ENCODE measurements at places on chromosomes 2 and 18.
A peak's percentile ranks its signal among the peaks of the same experiment; 100 is the strongest.

DNA sequence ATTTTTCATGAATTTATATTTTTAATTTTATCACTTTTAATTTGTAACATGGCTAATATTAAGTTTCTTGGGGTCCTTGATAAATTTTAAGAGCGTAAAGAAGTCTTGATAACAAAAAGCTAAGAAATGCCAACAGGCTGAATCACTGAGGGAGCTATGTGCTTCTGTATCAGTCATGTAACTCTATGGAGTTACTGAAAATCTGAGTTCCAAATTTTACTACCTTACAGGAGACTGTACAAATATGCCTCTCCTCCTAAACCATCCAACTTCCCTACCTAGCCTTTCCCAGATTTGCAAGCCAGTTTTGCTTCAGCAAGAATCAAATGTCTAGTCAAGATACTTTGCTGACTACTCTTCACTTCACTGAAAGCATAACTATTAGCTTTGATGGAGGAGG, 35.7 kb downstream of the FEZ2 start:
- H3K36me3 ChIP-seq = peaks cover 19% of the 10 kb centered on the region
- no peak overlapping the region for H3K4me3 ChIP-seq
- DNase-seq = no peak

DNA sequence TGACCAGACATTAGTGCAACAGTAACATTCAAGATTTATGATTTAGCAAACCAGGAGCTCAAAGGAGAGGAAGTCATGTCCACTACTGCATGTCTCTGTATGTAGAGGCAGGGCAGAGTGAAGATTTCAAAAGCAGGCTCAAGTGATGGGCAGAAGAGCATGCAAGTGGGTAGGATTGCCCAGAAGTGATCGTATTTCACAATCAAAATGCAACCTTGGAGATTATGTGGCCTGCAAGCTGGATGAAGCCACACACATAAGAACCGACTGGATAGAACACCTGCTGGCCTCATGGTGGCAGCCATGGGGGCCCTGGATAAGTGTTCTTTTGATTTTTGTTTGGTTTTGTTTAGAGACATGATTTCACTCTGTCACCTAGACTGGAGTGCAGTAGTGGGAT, 286.8 kb upstream of the RAB12 start:
- H3K27ac ChIP-seq = no peak overlapping the region
- DNase-seq = no peak
- H3K4me3 ChIP-seq = no peak overlapping the region

DNA sequence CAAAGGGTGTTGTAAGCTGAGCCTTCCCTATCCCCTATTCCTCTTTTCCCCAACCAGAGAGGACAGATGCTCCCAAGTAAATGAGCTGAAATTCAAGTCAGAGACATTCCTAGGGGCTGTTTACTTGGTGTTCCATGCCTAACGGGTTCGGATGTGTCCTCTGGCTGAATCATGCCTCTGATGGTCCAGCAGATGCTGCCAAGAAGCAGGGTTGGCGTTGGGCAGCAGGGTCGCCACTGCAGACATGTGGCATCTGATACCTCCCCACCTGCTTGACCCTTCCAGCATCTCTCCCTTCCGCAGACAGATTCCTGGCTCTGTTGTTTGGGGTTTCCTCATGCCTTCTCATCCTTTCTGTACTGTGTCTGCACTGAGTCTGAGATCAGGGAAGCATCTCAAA, 108.3 kb downstream of the HNRNPLL start:
- H3K4me3 ChIP-seq = no peak overlapping the region
- no peak overlapping the region for H3K27ac ChIP-seq
- H3K36me3 ChIP-seq = no peaks in the 10 kb centered on the region
- DNase-seq = no peak

DNA sequence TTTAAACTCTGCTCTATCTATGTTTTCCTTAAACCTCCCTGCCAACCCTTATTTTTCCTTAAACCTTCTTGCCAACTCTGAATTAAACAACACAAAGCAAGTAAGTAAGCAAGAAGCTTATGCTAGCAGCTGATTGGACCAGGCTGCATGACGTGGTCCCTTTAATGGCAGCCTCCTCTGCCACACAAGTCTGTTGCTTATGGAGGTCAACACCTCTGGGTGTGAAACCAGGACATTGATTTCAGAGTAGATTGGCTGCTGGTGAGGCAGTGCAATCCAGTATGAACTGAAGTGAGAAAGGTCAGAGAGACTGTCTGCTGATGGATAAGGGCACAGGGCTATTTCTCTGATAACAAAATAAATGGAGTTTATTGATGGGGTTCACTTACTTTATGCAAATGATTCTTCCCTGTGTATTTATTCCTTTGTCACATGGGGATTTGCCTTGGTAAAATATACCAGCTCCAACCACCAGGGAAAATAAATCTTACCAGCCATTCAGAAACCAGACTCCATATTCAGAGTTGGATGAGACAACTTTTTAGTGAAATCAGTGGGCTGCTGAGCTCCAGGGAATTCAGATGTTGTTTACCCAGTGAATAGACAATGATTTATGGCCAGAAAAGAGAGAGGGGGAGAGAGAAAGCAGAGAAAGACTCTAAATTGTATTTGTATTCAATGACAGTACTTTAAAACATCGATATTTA, 112.2 kb upstream of the NCKAP5 start:
- H3K27me3 ChIP-seq = peaks cover under 1% of the 10 kb centered on the region
- H3K36me3 ChIP-seq = no peaks in the 10 kb centered on the region
- H3K4me1 ChIP-seq = peaks cover 16% of the 10 kb centered on the region
- no peak overlapping the region for H3K4me3 ChIP-seq
- no peak for DNase-seq
- H3K27ac ChIP-seq = no peak overlapping the region

GRCh38 chr2:85787282-85787980, 33.6 kb downstream of the ATOH8 start:
- no peaks in the 10 kb centered on the region for H3K27me3 ChIP-seq
- DNase-seq = no peak
- H3K4me3 ChIP-seq = no peak overlapping the region

GRCh38 chr18:51491678-51492372, 294.3 kb upstream of the MEX3C start:
- no peak overlapping the region for H3K4me3 ChIP-seq
- no peak for DNase-seq
- peaks cover 2% of the 10 kb centered on the region for H3K27me3 ChIP-seq
- no peaks in the 10 kb centered on the region for H3K36me3 ChIP-seq

DNA sequence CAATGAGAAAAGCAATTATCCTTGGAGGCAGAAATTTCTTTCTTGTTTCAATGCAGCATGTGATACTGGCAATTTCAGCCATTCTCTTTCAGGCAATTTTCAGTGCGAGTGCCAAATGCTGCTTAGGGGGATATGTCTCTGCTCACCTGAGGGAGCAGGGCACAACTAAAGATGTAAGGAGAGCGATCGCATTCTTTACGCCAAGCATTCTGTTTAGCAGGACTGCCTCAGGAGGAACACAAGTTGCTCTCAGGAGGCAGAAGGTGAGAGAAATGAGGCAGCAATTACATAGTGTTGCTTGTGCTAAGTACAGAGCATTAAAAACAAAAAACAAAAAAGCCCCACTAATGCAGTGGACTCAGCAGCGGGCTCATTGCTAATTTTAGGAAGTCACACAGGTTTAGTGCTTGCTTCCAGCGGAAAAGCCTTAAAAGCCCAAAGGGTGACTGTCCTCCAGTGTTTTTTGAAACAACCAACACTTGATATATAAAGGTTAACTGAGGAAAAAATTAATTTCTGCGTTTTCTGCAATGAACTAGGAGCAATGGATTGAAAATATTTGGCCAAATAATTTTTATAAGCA, 116.9 kb downstream of the METTL8 start:
- H3K4me3 ChIP-seq = no peak overlapping the region
- H3K27me3 ChIP-seq = no peaks in the 10 kb centered on the region

- H3K27ac ChIP-seq = no peak overlapping the region
- no peaks in the 10 kb centered on the region for H3K36me3 ChIP-seq
- H3K27me3 ChIP-seq = peaks cover 3% of the 10 kb centered on the region
- no peaks in the 10 kb centered on the region for H3K4me1 ChIP-seq
- no peak overlapping the region for H3K4me3 ChIP-seq
Measured at GRCh38 chr2:166727095-166727494, 161.2 kb upstream of the XIRP2 start.

GRCh38 chr2:238726670-238727584, 121.0 kb upstream of the TWIST2 start:
- H3K27ac ChIP-seq = peak overlapping the region; percentile 58
- no peak for DNase-seq
- no peak overlapping the region for H3K4me3 ChIP-seq
- H3K36me3 ChIP-seq = no peaks in the 10 kb centered on the region
- peaks cover 34% of the 10 kb centered on the region for H3K4me1 ChIP-seq
- H3K27me3 ChIP-seq = peaks cover 20% of the 10 kb centered on the region

DNA sequence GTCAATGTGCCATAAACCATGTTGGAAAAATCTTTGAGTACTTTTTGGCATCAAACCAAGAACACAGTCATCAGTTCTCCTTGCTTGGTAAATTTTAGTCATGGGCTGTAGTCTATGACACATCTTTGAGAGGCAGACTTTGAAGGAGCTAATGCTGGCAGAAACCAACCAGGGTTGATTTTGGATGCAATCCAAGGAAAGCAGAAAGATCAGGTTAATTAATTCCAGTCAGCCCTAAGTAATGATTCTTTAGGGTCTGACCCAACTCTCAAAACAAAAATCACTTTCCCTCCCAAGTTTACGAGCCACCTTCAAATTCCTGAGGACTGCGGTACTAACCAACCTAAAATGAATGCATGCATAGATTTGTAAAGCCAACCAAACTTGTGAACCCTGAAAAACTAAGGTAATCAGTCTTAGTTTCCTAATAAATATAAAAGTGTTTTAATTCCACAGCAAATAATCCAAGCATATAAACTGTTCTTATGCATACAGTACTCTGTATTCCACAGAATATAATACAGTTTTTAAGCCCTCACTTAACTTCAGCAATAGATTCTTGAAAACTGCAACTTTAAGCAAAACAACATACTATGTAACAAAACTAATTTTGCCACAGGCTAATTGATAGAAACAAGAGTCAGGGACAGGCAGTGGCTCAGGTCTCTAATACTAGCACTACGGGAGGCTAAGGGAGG, 22.0 kb downstream of the AP1S3 start:
- no peaks in the 10 kb centered on the region for H3K36me3 ChIP-seq
- no peaks in the 10 kb centered on the region for H3K27me3 ChIP-seq
- peak overlapping the region; percentile 81 for H3K27ac ChIP-seq
- peaks cover 56% of the 10 kb centered on the region for H3K4me1 ChIP-seq

DNA sequence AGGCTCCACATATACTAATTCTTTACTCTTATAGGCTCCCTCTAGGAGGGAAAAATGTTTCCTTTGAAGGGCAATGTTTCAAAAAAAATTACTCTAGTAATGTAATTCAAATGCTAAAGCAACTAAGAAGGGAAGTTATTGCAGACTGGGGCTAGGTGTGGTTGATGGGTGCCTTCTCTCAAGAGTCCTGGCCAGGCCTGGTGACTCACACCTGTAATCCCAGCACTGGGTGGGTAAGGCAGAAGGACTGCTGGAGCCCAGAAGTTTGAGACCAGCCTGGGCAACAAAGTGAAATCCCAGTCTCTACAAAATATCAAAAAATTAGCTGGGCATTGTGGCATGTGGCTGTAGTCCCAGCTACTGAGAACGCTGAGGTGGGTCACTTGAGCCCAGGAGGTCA, 31.2 kb upstream of the CDKL4 start:
- H3K4me1 ChIP-seq = no peaks in the 10 kb centered on the region
- H3K27ac ChIP-seq = no peak overlapping the region
- H3K27me3 ChIP-seq = no peaks in the 10 kb centered on the region

GRCh38 chr2:62149708-62150107, 46.2 kb upstream of the B3GNT2 start:
- H3K27ac ChIP-seq = no peak overlapping the region
- no peaks in the 10 kb centered on the region for H3K4me1 ChIP-seq
- no peaks in the 10 kb centered on the region for H3K27me3 ChIP-seq
- no peak overlapping the region for H3K4me3 ChIP-seq
- no peak for DNase-seq

DNA sequence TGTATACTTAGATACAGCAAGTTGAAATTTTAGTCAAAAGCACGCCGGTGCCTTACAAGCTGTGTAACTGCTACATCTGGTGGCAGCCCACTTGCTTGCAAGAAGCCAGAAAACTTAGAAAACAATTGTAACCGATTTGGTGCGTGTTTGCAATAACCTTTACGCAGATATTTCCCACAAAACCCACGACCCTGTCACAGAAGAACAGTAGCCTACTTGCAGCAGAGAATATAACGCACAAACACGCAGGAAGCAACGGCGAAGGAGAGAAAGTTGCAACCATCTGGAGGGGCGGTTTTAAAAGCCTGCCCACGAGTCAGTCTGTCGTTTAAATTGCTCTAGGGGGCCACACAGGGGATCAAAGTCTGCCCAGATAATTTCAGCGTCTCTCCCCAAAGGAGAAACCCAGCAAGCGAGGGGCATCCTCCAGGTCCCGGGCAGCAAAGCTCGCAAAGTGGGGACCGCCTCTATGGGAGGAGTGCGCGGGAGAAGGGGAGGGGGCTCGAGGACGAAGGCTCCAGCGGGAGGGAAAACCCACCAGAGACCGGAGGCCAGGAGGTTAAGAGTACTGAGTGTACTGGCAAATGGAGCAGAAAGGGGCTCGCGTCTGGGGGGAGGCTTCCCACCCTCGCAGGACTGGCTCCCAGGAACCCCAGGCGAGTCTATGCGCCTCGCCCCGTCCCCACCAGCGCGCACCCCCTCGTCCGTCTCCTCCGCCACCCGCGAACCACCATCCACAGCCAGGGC, 1.1 kb downstream of the TLK1 start:
- peaks cover 56% of the 10 kb centered on the region for H3K4me1 ChIP-seq
- peak; percentile 63 for DNase-seq
- peak overlapping the region; percentile 99 for H3K27ac ChIP-seq
- H3K4me3 ChIP-seq = peak overlapping the region; percentile 98
- H3K27me3 ChIP-seq = no peaks in the 10 kb centered on the region
- H3K36me3 ChIP-seq = no peaks in the 10 kb centered on the region

- no peaks in the 10 kb centered on the region for H3K27me3 ChIP-seq
- no peak overlapping the region for H3K4me3 ChIP-seq
- H3K4me1 ChIP-seq = peaks cover 44% of the 10 kb centered on the region
- H3K36me3 ChIP-seq = peaks cover 16% of the 10 kb centered on the region
Measured at GRCh38 chr2:36556842-36557241, 41.1 kb downstream of the FEZ2 start.

GRCh38 chr18:59512025-59512755, 153.1 kb upstream of the LMAN1 start:
- no peak for DNase-seq
- H3K4me3 ChIP-seq = no peak overlapping the region
- H3K36me3 ChIP-seq = peaks cover 5% of the 10 kb centered on the region
- H3K4me1 ChIP-seq = peaks cover 52% of the 10 kb centered on the region
- H3K27me3 ChIP-seq = peaks cover 4% of the 10 kb centered on the region
- no peak overlapping the region for H3K27ac ChIP-seq

DNA sequence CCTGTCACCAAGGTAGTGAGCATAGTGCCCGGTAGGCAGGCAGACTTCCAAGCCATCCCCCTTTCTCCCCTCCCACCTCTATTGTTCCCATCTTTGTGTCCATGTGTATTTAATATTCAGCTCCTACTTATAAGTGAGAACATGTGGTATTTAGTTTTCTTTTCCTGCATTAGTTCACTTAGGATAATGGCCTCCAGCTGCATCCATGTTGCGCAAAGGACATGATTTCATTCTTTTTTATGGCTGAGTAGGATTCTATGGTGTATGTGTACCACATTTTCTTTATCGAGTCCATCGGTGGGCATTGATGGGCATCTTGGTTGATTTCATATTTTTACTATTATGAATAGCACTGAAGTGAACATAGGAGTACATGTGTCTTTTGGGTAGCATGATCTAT, 35.3 kb downstream of the MMADHC start:
- H3K27ac ChIP-seq = no peak overlapping the region
- H3K4me3 ChIP-seq = no peak overlapping the region
- no peak for DNase-seq

- peaks cover 7% of the 10 kb centered on the region for H3K4me1 ChIP-seq
- no peak for DNase-seq
- no peaks in the 10 kb centered on the region for H3K36me3 ChIP-seq
- H3K27me3 ChIP-seq = no peaks in the 10 kb centered on the region
- H3K4me3 ChIP-seq = no peak overlapping the region
Measured at GRCh38 chr2:210654091-210654490, 97.7 kb downstream of the CPS1 start.
